ENCODE measurements at places on chromosomes 12 and 14. TPM values are rescaled to one million over a fixed set of nuclear protein-coding genes. Genes with fewer than 3 reads are reported as not detected.
A peak's percentile ranks its signal among the peaks of the same experiment; 100 is the strongest.

Gene SLC39A5
- total RNA-seq = not detected

Gene MEG3
- 32.5 TPM for total RNA-seq

DNA sequence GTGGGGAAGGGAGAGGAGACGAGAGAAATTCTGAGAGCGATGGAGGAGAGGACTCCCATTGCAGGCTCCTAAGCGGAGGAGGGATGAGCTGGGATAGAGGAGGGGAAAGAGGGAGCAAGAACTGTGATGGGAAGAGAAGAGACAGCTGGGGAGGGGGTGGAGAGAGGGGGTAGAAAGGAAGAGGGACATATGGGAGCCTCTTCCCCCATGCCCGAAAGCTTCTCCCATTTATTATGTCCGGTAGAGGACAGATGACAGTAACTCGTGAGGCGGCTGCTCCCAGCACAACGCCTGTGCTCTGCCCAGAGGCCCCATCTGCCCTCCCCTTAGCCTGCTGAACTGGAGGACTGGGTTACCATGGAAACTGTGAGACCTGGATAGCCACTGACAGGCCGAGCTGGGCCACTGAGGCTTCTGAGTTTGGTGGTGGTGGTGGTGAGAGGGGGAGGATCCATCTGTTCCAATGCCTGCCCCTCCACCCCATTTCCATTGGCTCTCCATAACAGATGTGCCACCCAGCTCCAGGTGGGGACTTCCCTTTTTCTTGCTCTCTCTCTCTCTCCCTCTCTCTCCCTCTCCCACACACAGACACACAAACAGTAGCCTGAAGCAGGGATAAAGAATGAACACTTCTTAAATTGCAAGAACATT lies 8.3 kb downstream of the CPNE6 start:
- H3K27me3 ChIP-seq = peaks cover 93% of the 10 kb centered on the region
- no peaks in the 10 kb centered on the region for H3K36me3 ChIP-seq
- no peak for DNase-seq
- H3K27ac ChIP-seq = no peak overlapping the region

- no peak overlapping the region for H3K4me3 ChIP-seq
- H3K27ac ChIP-seq = no peak overlapping the region
- H3K36me3 ChIP-seq = no peaks in the 10 kb centered on the region
- peak; percentile 6 for DNase-seq
These were observed 90.1 kb upstream of the FOXG1 start for GRCh38 chr14:28676479-28676878.

GRCh38 chr12:130041983-130042812 lies 120.1 kb upstream of the FZD10 start:
- H3K27ac ChIP-seq = no peak overlapping the region
- no peak overlapping the region for H3K4me3 ChIP-seq
- H3K27me3 ChIP-seq = no peaks in the 10 kb centered on the region
- no peaks in the 10 kb centered on the region for H3K36me3 ChIP-seq
- H3K4me1 ChIP-seq = no peaks in the 10 kb centered on the region

GRCh38 chr14:24695265-24696241 lies 61.6 kb upstream of the GZMB start:
- no peaks in the 10 kb centered on the region for H3K27me3 ChIP-seq
- H3K36me3 ChIP-seq = no peaks in the 10 kb centered on the region
- DNase-seq = no peak
- no peak overlapping the region for H3K4me3 ChIP-seq
- no peaks in the 10 kb centered on the region for H3K4me1 ChIP-seq

DNA sequence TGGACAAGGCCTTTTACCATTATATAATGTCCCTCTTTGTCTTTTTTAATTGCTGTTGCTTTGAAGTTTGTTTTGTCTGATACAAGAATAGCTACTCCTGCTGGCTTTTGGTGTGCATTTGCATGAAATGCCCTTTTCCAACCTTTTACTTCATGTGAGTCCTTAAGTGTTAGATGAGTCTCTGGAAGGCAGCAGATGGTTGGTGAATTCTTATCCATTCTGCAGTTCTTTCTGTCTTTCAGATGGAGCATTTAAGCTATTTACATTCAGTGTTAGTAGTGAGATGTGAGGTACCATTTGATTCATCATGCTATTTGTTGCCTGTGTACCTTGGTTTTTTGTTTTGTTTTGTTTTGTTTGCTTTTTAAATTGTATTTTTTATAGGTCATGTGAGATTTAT lies 208.3 kb downstream of the GPHN start:
- H3K4me3 ChIP-seq = no peak overlapping the region
- no peaks in the 10 kb centered on the region for H3K36me3 ChIP-seq
- H3K27ac ChIP-seq = no peak overlapping the region
- H3K4me1 ChIP-seq = no peaks in the 10 kb centered on the region
- DNase-seq = no peak

GRCh38 chr14:68246786-68247105 lies 427.2 kb downstream of the RAD51B start:
- no peak overlapping the region for H3K27ac ChIP-seq
- H3K27me3 ChIP-seq = no peaks in the 10 kb centered on the region
- H3K4me3 ChIP-seq = no peak overlapping the region
- DNase-seq = no peak
- H3K4me1 ChIP-seq = peaks cover 25% of the 10 kb centered on the region

GRCh38 chr14:24439830-24440605 lies 2.6 kb downstream of the SDR39U1 start:
- no peak overlapping the region for H3K27ac ChIP-seq
- H3K4me3 ChIP-seq = no peak overlapping the region
- peaks cover 45% of the 10 kb centered on the region for H3K36me3 ChIP-seq
- H3K27me3 ChIP-seq = no peaks in the 10 kb centered on the region
- peaks cover 2% of the 10 kb centered on the region for H3K4me1 ChIP-seq
- DNase-seq = no peak

DNA sequence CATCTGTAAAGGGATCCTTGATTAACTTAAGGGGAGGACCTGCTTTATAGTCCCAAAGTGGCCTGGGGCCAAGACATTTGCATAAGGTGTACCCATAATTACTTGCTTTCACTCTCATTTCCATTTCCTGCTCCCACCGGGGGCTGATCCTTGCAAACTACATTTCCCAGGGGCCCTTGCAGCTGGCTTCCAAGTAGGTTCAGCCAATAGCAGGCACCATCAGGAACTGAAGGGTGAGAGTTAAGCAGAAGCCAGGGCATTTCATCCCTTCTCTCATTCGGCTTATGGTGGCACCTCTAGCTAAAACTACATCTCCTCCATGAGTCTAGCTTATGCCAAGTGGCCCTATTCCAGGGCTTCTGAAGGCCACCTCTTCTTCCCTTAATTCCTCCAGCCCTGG lies 88.8 kb downstream of the CCDC60 start:
- H3K27ac ChIP-seq = no peak overlapping the region
- DNase-seq = no peak
- no peaks in the 10 kb centered on the region for H3K4me1 ChIP-seq
- H3K27me3 ChIP-seq = no peaks in the 10 kb centered on the region

Measured in IMR-90 (cell line).